ENCODE measurements at places on chromosomes 2 and 18.

- no peak for DNase-seq
These were observed 283.8 kb upstream of the LYPD1 start for GRCh38 chr2:132953771-132954170.

- no peak for DNase-seq
These were observed 749.5 kb downstream of the RNF144A start for GRCh38 chr2:7666596-7667259.

- no peak for DNase-seq
These were observed 11.2 kb downstream of the ANKAR start for GRCh38 chr2:189685540-189686229.

DNA sequence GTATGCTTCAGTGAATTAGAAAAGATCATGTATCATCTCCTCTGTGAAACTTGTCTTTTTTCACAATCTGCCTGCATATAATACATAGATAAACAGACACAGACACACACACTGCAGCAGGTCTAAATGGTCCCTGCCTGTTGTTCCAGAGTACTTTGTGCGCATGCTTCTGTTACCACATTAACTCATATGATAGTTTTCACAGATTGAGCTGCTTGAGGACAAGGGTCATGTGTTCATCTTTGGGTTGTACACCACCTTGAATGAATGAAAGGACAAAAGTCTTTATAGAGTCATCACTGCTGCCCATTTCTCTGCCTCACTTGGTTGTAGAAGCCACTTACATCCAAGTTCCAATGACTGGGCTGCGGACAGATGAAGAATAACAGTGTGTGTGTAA is 72.7 kb upstream of the GLS start:
- no peak for DNase-seq

DNA sequence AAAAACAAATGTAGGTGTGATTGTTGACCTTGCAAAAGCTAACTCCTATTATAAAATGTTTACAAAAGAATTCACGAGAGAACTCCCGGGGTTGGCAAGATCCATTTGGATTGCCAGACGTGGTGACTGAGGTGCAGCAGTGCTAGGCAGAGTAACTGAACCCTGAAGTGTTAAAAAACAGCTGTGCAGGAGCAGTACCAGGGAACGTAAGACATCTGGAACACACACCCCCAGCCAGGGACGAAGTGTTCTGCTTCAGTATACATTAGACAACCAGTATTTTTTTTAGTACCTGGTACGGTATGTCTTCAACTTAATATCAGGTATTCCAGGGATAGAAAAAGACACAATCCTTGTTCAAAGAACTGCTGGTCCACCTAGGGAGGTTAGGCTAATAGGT is 272.1 kb upstream of the EPAS1 start:
- no peak for DNase-seq

DNA sequence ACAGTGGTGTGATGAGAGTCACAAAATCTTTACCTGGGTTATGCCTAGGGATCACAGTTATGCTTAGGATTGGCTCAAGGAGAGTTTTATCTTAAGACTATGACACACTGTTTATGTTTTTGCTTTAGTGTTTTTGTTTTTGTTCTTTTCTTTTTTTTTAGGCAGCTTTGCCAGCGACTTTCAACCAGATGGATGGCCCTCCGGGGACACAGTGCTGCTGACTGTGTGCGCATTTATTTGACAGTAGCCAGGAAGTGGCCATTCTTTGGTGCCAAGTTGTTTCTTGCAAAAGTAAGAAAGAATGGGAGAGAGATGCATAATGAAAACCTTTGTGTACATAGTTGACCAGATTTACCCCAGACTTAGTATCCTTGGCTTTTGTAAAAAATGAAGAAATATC is 15.1 kb upstream of the DYNC2LI1 start:
- no peak for DNase-seq

GRCh38 chr2:121875585-121876185 is 120.2 kb downstream of the TSN start:
- no peak for DNase-seq

- no peak for DNase-seq
These were observed 101.6 kb downstream of the ANTXR1 start for GRCh38 chr2:69114534-69114933.

GRCh38 chr18:28175150-28175929 is 1.6 kb downstream of the CDH2 start:
- no peak for DNase-seq

- no peak for DNase-seq
These were observed 94.2 kb downstream of the LRRC30 start for GRCh38 chr18:7325126-7325430.

- DNase-seq = no peak
These were observed 166.8 kb downstream of the NRP2 start for GRCh38 chr2:205849136-205849535.
